ENCODE measurements at places on chromosomes 16 and 17.

DNA sequence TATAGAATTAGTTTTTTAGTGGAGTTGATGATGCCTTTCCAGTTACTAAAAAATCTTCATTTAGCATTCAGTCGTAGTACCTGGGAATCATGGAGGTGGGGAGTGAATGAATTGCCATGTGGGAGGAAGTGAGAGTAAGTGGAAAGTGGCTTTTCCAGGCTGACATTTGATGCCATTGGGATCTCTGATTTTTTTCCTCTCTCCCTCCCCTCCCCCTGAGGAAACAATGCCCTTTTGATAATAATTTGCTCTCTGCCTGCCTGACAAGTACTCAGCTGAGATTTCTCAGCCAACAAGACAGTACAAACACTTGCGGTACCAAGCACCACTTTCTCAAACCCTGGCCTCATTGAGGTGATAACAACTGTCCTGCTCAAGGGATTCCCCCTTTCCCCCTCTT, 2.2 kb downstream of the UBE2Z start:
- DNase-seq, result no peak

- DNase-seq, result no peak
Observed at GRCh38 chr17:79819085-79819484, 20.2 kb downstream of the CBX4 start.

- no peak for DNase-seq
Observed at GRCh38 chr16:81755915-81756614, 23.0 kb upstream of the PLCG2 start.

GRCh38 chr16:19330841-19331397, 45.4 kb downstream of the CLEC19A start:
- DNase-seq, result no peak

GRCh38 chr17:55576237-55576995, 65.2 kb upstream of the SMIM36 start:
- DNase-seq, result no peak

DNA sequence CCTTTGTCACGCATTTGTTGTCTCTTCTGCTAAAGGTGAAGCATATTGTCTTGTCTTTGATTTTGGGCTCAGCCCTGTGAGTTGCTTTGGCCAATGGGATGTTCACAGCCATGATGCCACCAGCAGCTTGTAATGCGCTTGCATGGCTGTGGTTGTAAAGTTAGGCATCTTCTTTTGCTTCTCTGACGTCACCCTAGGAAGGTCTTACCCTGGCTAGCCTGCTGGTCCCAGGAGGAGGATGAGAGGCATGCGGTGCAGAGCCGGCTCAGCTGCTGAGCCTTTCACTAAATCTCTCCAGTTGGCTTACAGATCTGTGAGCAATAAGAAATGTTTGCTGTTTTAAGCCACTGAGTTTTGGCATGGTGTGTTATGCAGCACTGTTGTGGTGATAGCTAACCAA, 40.8 kb downstream of the IRX6 start:
- no peak for DNase-seq

GRCh38 chr16:86033016-86033474, 134.1 kb downstream of the IRF8 start:
- DNase-seq, result no peak

- DNase-seq, result no peak
Observed at GRCh38 chr17:54891176-54891821, 9.4 kb upstream of the TOM1L1 start.

GRCh38 chr17:78624324-78625151, 47.3 kb upstream of the DNAH17 start:
- no peak for DNase-seq

DNA sequence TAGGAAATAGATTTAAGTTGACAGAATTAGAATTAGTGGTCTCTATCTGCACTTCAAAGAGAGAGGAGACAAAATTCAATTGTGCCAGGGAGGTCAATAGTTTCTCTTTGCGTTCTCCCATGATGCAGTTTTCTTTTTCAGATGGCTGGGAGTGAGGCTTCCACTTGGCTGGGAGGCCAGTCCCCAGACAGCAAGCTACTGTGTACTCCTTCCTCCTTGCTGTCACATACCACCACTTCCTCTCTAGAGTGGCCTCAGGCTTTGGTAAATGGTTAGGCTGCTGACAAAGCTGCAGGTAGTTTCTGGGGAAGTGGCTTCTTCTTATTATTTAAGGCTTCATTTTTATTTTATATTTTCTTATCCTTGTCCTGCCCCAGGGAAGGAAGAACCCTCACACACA, 106.2 kb upstream of the HS3ST4 start:
- no peak for DNase-seq

- no peak for DNase-seq
Observed at GRCh38 chr17:29004081-29004692, 1.6 kb downstream of the SEZ6 start.

- DNase-seq, result no peak
Observed at GRCh38 chr16:88403794-88404581, 21.2 kb downstream of the ZNF469 start.

DNA sequence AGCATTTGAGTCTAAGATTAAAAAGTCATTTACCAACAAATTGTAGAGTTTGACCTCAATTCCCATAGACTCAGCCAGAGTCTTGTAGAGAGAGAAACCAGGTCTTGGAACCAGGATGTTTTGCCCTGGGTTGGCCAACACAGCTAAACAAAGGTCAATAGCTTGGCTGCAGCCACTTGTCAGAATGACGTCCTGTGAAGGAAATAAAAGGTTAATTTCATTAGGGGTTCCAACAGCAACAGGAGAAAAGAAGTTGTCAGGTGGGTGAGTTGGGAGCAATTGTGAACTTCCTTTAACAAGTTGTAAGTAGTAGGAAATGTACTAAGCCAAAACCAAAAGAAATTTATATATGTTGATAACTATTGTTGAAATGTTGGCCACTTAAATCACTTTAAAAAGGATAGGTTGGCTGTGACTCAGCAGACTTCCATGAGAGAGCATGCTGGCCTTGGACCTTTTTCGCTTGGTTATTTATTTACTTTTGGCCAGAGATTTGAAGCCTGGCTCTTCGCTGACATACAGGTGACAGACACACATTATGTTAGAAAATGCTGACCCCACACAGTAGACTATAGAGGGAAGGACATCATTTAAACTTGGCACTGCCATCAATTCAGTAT, 4.3 kb downstream of the TAT start:
- DNase-seq, result no peak

- DNase-seq, result no peak
Observed at GRCh38 chr16:77324729-77325128, 110.1 kb downstream of the ADAMTS18 start.

- no peak for DNase-seq
Observed at GRCh38 chr17:8698162-8698971, 46.3 kb downstream of the CCDC42 start.

DNA sequence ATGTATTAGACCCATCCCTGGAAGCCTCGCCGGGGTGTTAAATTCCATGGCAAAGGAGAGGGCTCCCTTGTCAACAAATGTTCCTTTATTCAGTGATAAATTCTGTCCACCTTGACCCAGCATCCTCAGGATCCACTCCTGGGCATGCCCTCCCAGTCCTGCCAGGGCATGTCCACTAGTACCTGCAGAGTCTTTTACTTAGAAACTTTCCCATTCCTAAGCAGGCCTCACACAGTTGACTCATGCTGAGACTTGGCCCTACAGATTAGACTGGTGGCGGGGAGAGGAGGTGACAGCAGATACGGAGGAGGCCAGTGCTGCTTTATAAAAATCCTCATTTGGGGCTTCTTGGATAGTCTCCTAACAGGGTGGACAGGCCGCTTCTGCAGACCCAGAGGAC, 88.8 kb downstream of the CYLD start:
- DNase-seq, result no peak

- no peak for DNase-seq
Observed at GRCh38 chr16:78130950-78131349, 31.5 kb downstream of the WWOX start.

Measured in activated CD8-positive, alpha-beta memory T cell treated with anti-CD3 and anti-CD28 coated beads for 48 hours (primary cell).